ENCODE measurements at places on chromosomes 4 and X. TPM values are rescaled to one million over a fixed set of nuclear protein-coding genes. Genes with fewer than 3 reads are reported as not detected.

GRCh38 chrX:128804828-128805227, 718.5 kb downstream of the SMARCA1 start:
- H3K36me3 ChIP-seq = peaks cover 20% of the 10 kb centered on the region
- H3K27ac ChIP-seq = no peak overlapping the region
- H3K4me3 ChIP-seq = no peak overlapping the region
- H3K4me1 ChIP-seq = peaks cover 5% of the 10 kb centered on the region
- no peaks in the 10 kb centered on the region for H3K27me3 ChIP-seq

DNA sequence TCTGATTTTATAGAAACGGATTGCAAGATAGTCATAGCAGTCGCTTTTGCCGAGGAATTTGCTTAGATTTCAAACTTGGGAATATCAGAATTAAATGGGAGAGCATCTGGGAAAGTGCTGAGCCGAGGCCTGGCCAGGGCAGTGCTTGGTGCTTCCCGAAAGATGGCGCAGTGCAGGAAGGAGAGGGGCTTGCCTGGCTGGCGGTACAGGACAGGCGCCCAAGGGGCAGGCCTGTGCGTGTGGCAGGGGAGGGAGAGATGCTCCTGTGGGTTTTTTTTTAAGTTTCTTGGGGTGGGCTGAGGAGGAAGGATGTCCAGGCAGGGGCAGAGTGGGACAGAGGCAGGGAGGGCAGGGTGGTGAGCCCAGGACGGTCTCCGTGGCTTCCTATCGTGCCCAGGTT, 241.1 kb downstream of the AFAP1 start:
- no peaks in the 10 kb centered on the region for H3K36me3 ChIP-seq
- no peak overlapping the region for H3K27ac ChIP-seq
- no peak overlapping the region for H3K4me3 ChIP-seq
- no peak for DNase-seq

- no peaks in the 10 kb centered on the region for H3K4me1 ChIP-seq
- no peak overlapping the region for H3K27ac ChIP-seq
- H3K4me3 ChIP-seq = no peak overlapping the region
- no peaks in the 10 kb centered on the region for H3K27me3 ChIP-seq
- peak; percentile 73 for DNase-seq
Measured at GRCh38 chrX:72245461-72246089, 6.7 kb upstream of the ERCC6L start.

- no peaks in the 10 kb centered on the region for H3K27me3 ChIP-seq
- H3K27ac ChIP-seq = no peak overlapping the region
- H3K4me3 ChIP-seq = no peak overlapping the region
- H3K4me1 ChIP-seq = no peaks in the 10 kb centered on the region
Measured at GRCh38 chrX:80550722-80551121, 130.5 kb downstream of the TENT5D start.

GRCh38 chr4:25504932-25505636, 128.0 kb downstream of the ANAPC4 start:
- no peak for DNase-seq
- H3K27ac ChIP-seq = no peak overlapping the region
- no peaks in the 10 kb centered on the region for H3K27me3 ChIP-seq
- no peak overlapping the region for H3K4me3 ChIP-seq
- H3K4me1 ChIP-seq = no peaks in the 10 kb centered on the region

DNA sequence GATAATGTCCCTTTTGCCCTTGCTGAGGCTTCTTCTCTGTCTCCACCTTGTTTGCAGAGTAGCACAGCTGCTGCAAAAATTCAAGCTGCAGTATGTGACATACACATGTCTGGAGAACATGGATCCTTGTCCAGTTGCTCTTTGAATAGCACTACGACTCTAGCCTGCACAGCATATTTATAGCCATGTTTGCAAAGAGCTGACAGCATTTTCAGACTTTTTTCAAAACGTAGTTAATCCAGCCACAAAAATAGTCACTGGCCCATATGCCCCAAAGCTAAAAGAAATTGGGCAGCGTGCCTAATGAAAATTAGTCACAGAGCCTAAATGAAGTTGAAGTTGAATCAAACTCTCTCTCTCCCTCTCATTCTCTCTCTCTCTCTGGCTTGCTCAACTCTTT, 17.5 kb downstream of the SLC16A2 start:
- no peaks in the 10 kb centered on the region for H3K27me3 ChIP-seq
- no peaks in the 10 kb centered on the region for H3K36me3 ChIP-seq
- no peak for DNase-seq
- H3K27ac ChIP-seq = no peak overlapping the region
- H3K4me3 ChIP-seq = no peak overlapping the region
- peaks cover 22% of the 10 kb centered on the region for H3K4me1 ChIP-seq

DNA sequence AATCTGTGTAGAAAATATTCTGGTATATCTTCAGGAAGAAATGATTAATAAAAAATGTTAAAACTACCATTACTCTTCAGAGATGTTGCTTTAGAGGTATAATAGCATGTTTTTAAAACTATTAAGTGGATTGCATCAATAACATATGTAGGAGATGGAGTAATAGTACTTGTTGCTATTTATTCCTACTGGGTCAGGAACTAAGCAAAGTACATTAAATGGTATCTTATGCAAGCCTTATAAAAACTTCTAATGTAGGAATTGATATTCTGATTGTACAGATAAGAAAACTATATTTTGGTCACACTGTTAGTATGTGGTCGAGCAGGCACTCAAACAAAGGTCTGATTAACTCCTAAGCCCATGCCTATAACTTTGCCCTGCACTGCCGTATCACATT, 31.4 kb upstream of the PDLIM5 start:
- no peak overlapping the region for H3K27ac ChIP-seq
- H3K36me3 ChIP-seq = peaks cover 15% of the 10 kb centered on the region
- H3K27me3 ChIP-seq = no peaks in the 10 kb centered on the region
- H3K4me1 ChIP-seq = peaks cover 15% of the 10 kb centered on the region
- H3K4me3 ChIP-seq = no peak overlapping the region

DNA sequence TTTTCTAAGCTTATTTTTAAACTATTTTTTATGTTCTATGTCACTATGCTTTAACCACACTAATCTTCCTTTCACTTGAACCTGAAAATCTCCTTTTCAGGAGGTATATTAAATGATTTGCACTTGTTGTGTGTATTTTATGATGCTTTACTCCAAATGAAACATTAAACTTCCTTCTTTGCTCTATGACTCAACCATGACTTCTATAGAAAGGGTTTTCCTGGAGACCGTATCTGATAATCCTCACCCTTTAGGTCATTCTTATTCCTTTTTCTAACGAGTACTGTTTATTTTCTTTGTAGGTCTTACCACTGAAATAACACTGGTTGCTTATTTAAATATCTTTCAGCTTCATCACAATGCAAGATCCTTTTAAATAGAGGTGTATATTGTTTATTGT, 1163.2 kb downstream of the PCDH18 start:
- no peaks in the 10 kb centered on the region for H3K36me3 ChIP-seq
- H3K27me3 ChIP-seq = no peaks in the 10 kb centered on the region
- no peaks in the 10 kb centered on the region for H3K4me1 ChIP-seq
- no peak overlapping the region for H3K27ac ChIP-seq

DNA sequence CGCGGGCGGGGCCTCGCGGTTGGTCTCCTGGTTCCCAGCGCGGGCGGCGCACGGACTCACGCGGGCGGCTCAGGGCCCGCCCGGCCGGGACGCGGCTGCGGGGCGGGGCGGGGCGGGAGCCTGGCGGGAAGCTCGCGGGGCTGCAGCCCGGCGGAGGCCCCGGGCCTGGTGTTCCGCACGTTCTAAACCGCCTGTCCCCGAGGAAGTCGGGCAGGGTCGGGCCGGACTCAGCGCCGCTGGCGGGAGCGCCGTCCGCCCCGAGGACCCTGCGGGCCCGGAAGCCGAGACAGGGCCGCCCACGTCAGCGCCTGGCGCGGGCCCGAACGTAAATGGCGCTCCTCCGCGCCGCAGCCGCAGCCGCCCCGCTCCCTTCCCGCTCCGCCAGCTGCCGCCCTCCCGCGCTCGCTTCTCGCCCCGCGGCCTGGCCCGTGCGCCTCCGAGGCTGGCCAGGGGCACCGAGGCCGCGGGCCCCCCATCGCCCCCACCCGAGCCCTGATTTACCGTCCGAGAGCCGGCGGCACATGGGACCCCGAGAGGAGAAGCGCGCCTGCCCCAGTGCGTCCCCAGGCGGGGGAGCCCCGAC, 309 bp upstream of the CTBP1 start:
- peaks cover 27% of the 10 kb centered on the region for H3K27me3 ChIP-seq
- no peak overlapping the region for H3K27ac ChIP-seq
- H3K4me3 ChIP-seq = peak overlapping the region; percentile 65
- DNase-seq = peak; percentile 68

DNA sequence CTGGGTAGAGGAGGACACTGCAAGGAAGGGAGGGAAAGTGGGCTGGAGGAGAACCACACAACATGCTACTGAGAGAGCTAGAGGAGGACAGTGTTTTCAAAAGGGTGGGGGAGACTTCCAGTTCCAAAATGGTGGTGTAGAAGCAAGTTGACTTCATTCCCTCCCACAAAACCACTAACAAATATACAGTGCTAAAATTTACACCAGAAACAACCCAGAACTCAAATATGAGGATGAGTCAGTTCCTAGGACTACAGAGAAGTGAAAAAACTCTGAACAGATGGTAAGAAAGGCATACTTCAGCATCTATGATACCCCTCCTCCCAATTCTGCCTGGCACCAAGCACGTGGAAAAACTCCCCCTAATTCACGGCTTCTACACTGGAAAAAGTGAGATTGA, 9.8 kb downstream of the AADAT start:
- peaks cover 55% of the 10 kb centered on the region for H3K36me3 ChIP-seq
- H3K27ac ChIP-seq = no peak overlapping the region
- H3K4me3 ChIP-seq = no peak overlapping the region
- DNase-seq = no peak
- peaks cover 6% of the 10 kb centered on the region for H3K4me1 ChIP-seq

DNA sequence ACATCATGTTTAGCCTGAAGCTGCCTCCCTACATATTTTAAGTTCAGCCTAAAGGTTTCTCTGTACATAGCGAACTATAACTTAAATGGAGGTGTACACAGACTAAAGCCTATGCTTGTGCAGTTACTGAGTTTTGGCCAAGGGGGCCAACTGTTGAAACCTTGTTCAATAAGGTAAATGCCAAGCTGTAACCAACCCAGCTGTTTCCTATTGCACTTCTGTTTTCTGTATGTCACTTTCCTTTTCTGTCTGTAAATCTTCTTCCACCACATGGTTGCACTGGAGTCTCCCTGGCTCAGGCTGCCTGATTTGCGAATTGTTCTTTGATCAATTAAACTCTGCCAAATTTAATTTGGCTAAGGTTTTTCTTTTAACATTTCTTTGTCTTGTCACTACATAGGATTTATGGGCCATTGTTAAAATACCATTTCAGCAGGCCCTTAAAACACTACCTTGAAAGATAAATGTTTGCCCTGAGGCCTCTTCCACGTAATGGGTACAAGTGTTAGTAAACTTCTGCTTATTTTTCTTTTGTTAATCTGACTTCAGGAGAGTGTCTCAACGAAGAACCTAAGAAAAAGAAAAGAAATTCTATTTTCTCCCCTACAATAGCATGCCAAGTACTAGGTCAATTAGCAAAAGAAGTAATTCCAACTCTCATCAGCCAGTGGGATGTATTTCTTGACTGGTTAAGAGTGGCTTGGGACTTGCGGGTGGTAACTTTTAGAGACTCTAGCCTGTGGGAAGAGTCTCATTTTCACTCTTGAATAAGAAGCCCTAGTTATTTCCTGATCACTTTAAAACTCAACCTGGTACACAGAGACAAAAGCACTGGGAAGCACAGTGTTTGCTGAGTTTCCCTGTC, 45.7 kb upstream of the PRSS12 start:
- H3K36me3 ChIP-seq = peaks cover 3% of the 10 kb centered on the region
- H3K27ac ChIP-seq = no peak overlapping the region
- peaks cover 15% of the 10 kb centered on the region for H3K27me3 ChIP-seq
- H3K4me1 ChIP-seq = peaks cover 54% of the 10 kb centered on the region

DNA sequence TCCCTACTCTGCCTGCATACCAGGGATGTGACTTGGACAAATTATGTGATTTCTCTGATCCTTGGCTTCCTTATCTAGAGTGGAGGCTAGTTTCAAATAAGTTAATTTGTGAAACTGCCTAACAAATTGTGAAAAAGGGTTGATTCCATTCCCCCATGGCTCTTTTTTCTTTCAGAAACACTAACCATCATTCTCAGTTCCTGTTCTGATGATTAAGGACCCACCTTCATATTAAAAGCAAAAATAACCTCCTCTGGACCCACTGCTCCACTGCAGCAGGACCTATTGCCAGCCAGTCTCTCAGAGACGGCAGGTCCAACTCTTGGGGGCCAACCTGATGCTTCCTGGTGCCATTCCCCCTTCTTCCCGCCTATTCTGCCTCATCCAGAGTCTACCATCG, 4.5 kb upstream of the ANXA5 start:
- peaks cover 20% of the 10 kb centered on the region for H3K4me1 ChIP-seq
- no peak overlapping the region for H3K4me3 ChIP-seq
- peaks cover 9% of the 10 kb centered on the region for H3K27me3 ChIP-seq
- no peak for DNase-seq
- no peak overlapping the region for H3K27ac ChIP-seq

- H3K4me3 ChIP-seq = no peak overlapping the region
- H3K4me1 ChIP-seq = peaks cover 35% of the 10 kb centered on the region
- no peak for DNase-seq
- no peaks in the 10 kb centered on the region for H3K36me3 ChIP-seq
- H3K27me3 ChIP-seq = no peaks in the 10 kb centered on the region
Measured at GRCh38 chr4:109389369-109390114, 44.1 kb upstream of the SEC24B start.

GRCh38 chr4:164706675-164707074, 47.3 kb upstream of the SMIM31 start:
- no peaks in the 10 kb centered on the region for H3K27me3 ChIP-seq
- no peaks in the 10 kb centered on the region for H3K36me3 ChIP-seq
- no peaks in the 10 kb centered on the region for H3K4me1 ChIP-seq
- H3K27ac ChIP-seq = no peak overlapping the region
- H3K4me3 ChIP-seq = no peak overlapping the region

- no peak for DNase-seq
- H3K27me3 ChIP-seq = peaks cover 20% of the 10 kb centered on the region
- no peak overlapping the region for H3K27ac ChIP-seq
- H3K4me1 ChIP-seq = peaks cover 56% of the 10 kb centered on the region
- H3K36me3 ChIP-seq = no peaks in the 10 kb centered on the region
Measured at GRCh38 chrX:69317721-69318120, 152.5 kb upstream of the PJA1 start.

- no peak overlapping the region for H3K27ac ChIP-seq
- DNase-seq = no peak
- no peak overlapping the region for H3K4me3 ChIP-seq
- H3K27me3 ChIP-seq = no peaks in the 10 kb centered on the region
- 0 out of 2 replicates have a peak, but pooled peaks cover 2% of the 10 kb centered on the region for H3K4me1 ChIP-seq
Measured at GRCh38 chr4:52094376-52095145, 43.5 kb downstream of the SPATA18 start.

- H3K27me3 ChIP-seq = no peaks in the 10 kb centered on the region
- peak overlapping the region; percentile 58 for H3K27ac ChIP-seq
- peaks cover 45% of the 10 kb centered on the region for H3K36me3 ChIP-seq
- no peak overlapping the region for H3K4me3 ChIP-seq
- no peak for DNase-seq
Measured at GRCh38 chr4:184012937-184013336, 107.8 kb downstream of the STOX2 start.

GRCh38 chr4:6546681-6547447, 28.1 kb upstream of the MAN2B2 start:
- H3K36me3 ChIP-seq = no peaks in the 10 kb centered on the region
- H3K27ac ChIP-seq = no peak overlapping the region
- H3K27me3 ChIP-seq = peaks cover 11% of the 10 kb centered on the region
- DNase-seq = peak; percentile 59
- H3K4me1 ChIP-seq = no peaks in the 10 kb centered on the region
- no peak overlapping the region for H3K4me3 ChIP-seq

The PABPC5 gene
- total RNA-seq = 1.7 TPM

The OTC gene
- total RNA-seq = not detected

The ZNF630 gene
- total RNA-seq = 2.1 TPM

The PAK3 gene
- 4.8 TPM for total RNA-seq

The PRDM8 gene
- total RNA-seq = not detected

The ADH1A gene
- not detected for total RNA-seq

The OPRPN gene
- total RNA-seq = not detected

The CT45A10 gene
- not detected for total RNA-seq

The HSD17B13 gene
- total RNA-seq = 0.25 TPM

Measured in WTC11 (cell line).